Cardiac septum (tissue), 1 donor: ENCODE measurements at places on chromosomes 12 and 14. TPM values are rescaled to one million over a fixed set of nuclear protein-coding genes. Genes with fewer than 3 reads are reported as not detected.

HPD gene
- 1.3 TPM for total RNA-seq

CEP290 gene
- 10.0 TPM for total RNA-seq

AKAP5 gene
- total RNA-seq: 0.51 TPM

RBP5 gene
- 0.62 TPM for total RNA-seq

ABHD4 gene
- 18.6 TPM for total RNA-seq

CDCA4 gene
- total RNA-seq: 2.3 TPM

DAO gene
- total RNA-seq: not detected

SLC10A1 gene
- total RNA-seq: not detected

ACVRL1 gene
- total RNA-seq: 31.1 TPM

CACNA2D4 gene
- total RNA-seq: 0.89 TPM

B4GALNT3 gene
- total RNA-seq: 65.3 TPM

C14orf132 gene
- total RNA-seq: 18.9 TPM

CLEC4A gene
- total RNA-seq: 0.35 TPM

RNASE13 gene
- total RNA-seq: not detected

ACOT6 gene
- total RNA-seq: not detected

DDX23 gene
- 33.3 TPM for total RNA-seq

RAB15 gene
- total RNA-seq: 60.8 TPM

CIROP gene
- not detected for total RNA-seq

BHLHE41 gene
- 33.3 TPM for total RNA-seq

TAS2R30 gene
- total RNA-seq: 2.2 TPM

CLEC12A gene
- 0.30 TPM for total RNA-seq

FAIM2 gene
- total RNA-seq: 1.7 TPM

GNB3 gene
- 9.7 TPM for total RNA-seq

ARPC3 gene
- 102 TPM for total RNA-seq

UBE2N gene
- 81.4 TPM for total RNA-seq

EML1 gene
- total RNA-seq: 29.9 TPM

POLE2 gene
- total RNA-seq: 0.78 TPM

CLEC2A gene
- not detected for total RNA-seq

LRP1-AS gene
- not detected for total RNA-seq

CCDC38 gene
- not detected for total RNA-seq

MDGA2 gene
- 0.19 TPM for total RNA-seq

RTL1 gene
- total RNA-seq: not detected

CYP27B1 gene
- 0.24 TPM for total RNA-seq

ARHGAP9 gene
- 5.9 TPM for total RNA-seq

MBIP gene
- 12.1 TPM for total RNA-seq

TEAD4 gene
- 23.9 TPM for total RNA-seq

SLC17A8 gene
- total RNA-seq: not detected

GLS2 gene
- total RNA-seq: 0.38 TPM

P2RX2 gene
- not detected for total RNA-seq

BRMS1L gene
- 12.1 TPM for total RNA-seq

USP44 gene
- 0.35 TPM for total RNA-seq

TPPP2 gene
- total RNA-seq: 0.73 TPM

HOXC4 gene
- total RNA-seq: not detected

PRB2 gene
- total RNA-seq: not detected

PMCH gene
- total RNA-seq: not detected

KLHL33 gene
- total RNA-seq: 0.35 TPM

SMCO3 gene
- total RNA-seq: not detected

HSP90AA1 gene
- total RNA-seq: 475 TPM

PTPRR gene
- 0.65 TPM for total RNA-seq

TAS2R20 gene
- 1.3 TPM for total RNA-seq

PLEKHH1 gene
- 2.6 TPM for total RNA-seq

NGB gene
- not detected for total RNA-seq
